NCI-H1105 treated with DMSO at 0.1 percent for 48 hours (cell line): ENCODE measurements at places on chromosomes 5 and 9.

DNA sequence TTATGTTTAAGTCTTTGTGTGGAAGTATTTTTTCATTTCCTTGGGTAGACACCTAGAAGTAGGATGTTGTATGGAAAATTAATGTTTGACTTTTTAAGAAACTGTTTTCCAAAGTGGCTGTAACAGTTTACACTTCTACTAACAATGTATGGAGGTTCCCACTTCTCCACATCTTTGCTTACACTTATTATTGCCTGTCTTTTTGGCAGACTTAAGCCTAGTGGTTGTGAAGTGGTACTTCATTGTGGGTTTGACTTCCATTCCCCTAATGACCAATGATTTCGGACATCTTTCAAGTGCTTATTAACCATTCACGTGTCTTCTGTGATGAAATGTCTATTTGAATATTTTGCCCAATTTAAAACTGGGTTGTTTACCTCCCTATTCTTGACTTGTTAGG lies 91.5 kb upstream of the CDKN2B start:
- DNase-seq = no peak

DNA sequence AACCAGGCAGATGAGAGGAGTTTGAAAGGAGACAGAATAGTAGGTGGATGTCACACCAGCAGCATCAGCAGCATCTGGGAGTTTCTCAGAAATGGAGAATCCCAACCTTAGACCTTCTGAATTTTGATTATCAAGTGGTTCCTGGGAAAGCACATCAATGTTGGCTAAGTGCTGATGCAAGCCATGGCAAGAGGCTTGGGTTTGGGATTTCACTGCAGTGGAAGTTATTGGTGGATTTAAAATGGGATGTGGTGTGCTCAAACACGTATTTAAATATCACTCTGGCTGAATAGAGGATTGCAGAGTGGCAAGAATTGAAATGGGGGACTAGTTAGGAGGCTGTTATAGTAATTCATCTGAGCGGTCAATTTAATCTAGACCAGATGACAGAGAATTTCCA lies 387.8 kb upstream of the WWC1 start:
- DNase-seq = no peak

GRCh38 chr5:178123966-178124925 lies 6.6 kb upstream of the RMND5B start:
- DNase-seq = no peak

DNA sequence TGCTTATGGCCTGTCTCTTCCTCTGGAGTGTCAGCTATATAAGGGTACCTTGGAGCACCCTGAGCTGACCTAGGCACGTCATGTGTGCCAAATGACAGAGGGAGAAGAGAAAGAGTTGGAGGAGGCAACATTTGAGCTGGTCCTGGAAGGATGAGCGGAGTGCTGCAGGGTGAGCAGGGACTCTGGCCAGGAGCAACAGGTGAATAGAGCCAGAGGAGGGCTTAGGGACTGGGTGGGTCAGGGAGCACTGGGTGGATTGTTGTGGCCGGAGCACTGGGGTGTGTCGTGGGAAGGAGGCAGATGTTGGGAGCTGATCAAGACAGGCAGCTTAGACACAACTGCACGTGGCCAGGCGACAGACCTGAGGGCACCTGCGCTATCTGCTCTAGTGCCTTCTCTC lies 43.6 kb downstream of the TSPAN17 start:
- DNase-seq = no peak
